ENCODE measurements at places on chromosomes 4 and X.

DNA sequence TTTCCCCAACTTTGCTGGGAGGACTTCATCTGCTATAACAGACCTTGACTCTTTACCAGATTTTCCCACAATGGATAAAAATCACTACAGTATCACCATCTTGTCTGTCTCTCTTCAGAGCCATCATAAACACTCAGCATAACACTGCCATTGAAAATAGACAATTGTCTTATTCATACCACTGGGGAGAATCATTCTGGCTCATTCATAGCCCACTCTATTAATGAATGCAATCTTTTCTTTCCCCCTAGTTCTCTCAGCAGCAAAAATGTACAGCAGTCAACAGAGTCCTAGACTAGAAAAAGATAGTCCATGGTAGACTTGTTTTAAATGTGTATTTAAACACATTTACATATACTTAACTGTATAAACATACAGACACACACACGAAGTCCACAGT is 19.2 kb downstream of the SLC9A7 start:
- no peak for DNase-seq

DNA sequence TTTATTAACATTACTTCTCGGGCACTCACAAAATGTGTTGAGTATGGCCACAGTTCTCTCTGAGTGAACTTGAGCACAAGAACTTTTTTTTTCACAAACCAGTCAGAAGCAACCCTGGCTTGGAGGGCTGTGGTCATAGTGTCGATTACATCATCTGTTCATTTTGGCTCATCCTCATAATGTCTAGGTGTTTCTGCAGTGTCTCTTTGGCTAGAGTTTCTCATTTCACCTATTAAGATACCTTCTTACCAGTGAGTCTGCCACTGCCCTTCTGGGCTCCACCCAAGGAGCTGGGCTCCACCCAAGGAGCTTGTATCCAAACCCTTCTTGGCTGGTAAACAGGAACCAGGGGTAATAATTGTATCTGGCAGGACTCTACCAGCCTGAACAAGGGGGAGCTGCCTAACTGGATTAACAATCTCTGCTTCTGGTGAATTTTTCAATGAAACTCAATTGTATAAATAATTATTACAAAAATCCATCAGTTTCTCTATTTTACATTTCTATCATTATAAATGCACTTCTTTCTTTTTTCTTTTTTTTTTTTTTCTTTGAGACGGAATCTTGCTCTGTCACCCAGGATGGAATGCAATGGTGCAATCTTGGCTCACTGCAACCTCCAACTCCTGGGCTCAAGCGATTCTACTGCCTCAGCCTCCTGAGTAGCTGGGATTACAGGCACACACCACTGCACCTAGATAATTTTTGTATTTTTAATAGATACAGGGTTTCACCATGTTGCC is 667.7 kb upstream of the SLIT2 start:
- DNase-seq, result no peak

DNA sequence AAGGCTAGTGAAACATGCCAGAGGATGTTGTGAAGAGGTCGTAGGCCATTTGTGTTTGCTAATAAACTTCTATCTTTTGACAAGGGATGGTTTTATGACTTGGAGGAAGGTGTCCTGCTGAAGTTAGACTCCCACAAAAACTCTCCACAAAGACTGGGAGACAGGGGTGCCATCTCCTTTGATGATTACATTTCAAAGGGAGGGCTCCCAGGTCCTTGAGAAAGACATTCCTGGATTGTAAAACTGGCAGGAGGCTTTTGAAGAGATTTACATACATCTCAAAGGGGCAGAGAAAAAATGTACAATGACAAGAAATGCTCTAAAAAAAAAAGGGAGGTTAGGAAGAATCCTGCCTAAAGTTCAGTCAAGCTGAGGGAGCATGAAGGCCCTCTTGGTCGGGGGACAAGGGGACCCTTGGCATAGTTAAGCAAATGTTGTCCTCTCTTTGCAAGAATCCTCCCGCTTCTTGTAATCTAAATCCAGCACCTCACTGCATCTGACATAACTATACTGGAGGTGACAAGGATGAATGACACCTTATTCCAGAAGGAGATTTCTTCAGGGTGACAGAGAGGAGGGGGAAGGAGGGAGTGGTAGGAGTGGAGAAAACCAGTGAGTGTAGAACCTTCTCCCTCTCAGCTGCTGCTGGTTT is 41.1 kb upstream of the MGST2 start:
- no peak for DNase-seq

DNA sequence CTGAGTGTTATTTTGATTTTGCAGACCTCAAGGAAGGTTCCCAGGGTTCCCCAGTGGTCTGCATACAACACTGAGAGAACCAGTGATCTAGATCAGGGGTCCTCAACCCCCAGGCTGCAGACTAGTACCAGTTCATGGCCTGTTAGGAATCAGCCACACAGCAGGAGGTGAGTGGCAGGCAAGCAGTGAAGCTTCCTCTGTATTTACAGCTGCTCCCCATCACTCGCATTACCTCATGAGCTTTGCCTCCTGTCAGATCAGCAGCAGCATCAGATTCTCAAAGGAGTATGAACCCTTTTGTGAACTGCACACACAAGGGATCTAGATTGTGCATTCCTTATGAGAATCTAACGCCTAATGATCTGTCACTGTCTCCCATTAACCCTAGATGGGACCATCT is 28.5 kb downstream of the EDNRA start:
- no peak for DNase-seq

DNA sequence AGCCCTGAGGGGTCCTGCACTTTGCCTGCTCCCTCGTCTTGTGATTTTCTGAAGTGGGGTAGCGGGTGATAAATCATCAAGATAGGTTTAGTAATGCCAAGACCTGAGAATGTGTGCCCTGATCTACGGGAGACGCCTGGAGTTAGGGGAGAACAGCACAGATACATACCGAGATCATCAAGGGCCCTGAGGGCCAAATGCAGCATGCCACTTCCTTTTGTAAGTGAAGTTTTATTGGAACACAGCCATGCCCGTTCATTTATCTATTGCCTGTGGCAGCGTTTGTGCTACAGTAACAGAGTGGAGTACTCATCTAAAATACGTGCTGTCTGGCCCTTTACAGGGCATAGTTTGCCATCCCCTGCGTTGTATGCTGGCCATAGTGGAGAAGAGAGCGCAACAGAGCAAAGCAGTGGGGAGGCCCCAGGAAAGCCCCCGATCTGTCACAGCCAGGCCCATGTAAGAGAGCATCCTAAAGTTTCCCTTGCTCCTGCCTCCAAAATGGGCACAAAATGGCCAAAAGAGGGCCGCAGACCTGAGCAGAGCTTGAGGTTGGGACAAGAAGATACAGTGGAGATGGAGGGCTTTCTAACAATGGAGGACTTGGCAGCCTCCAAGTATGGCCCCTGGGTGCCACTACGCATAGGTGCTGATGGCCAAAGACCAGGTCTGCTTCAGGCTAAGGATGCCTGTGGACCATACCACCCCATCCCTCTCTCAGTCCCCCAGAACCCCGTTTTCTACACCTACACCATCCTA is 167.0 kb downstream of the SMIM20 start:
- DNase-seq, result no peak

DNA sequence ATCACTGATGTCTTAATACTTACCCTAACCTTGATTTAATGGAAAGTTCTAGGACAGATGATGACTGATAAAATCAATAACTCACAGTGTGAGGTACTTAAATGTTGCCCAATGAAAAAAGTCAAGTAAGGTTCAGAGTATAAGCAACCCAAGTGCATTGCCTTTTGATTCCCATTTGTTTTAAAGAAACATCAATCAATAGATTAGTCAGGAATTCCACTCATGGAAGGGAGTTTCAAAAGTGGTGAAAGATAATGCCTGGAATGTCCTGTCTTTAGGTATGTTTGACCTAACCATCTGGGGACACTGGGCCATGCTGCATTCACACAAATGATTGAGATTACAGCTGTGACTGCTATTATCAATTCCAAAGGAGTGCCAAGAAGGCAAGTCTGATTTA is 259.7 kb downstream of the PPARGC1A start:
- DNase-seq, result no peak

DNA sequence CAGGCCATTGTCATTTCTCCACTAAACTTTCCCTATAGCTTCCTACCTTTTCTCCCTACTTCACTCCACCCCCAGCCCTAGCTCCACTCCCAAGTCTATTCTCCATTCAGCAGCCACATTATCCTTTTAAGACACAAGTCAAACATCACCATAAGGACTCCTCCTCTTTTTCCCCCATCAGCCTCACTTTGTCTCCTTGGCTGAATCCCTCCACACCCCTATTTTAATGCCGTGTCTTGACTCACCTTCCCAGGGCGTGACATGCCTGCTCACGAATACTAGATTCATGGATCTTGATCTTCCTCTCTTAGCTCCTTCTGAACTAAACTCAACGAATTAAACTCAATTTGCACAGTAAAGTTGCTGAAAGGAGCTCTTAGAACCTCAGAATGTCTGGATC is 281.9 kb downstream of the PTTG2 start:
- DNase-seq, result no peak

GRCh38 chr4:117664706-117665444 is 369.4 kb upstream of the NDST3 start:
- no peak for DNase-seq

DNA sequence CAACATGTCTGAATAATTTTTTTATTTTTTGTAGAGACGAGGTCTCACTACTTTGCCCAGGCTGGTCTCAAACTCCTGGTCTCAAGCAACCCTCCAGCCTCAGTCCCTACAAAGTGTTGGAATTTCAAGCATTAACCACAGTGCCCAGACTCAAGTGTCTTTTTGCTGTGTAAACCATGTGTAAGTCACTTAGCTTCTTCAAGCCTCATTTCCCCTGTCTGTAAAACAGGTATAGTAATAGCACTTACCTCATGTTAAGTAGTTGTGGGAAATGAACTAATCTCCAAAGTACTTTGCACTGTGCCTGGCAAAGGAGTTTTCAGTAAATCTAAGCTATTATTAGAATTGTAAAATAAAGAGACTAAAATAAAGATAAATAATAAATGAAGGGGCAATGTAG is 35.7 kb downstream of the STBD1 start:
- DNase-seq, result no peak

DNA sequence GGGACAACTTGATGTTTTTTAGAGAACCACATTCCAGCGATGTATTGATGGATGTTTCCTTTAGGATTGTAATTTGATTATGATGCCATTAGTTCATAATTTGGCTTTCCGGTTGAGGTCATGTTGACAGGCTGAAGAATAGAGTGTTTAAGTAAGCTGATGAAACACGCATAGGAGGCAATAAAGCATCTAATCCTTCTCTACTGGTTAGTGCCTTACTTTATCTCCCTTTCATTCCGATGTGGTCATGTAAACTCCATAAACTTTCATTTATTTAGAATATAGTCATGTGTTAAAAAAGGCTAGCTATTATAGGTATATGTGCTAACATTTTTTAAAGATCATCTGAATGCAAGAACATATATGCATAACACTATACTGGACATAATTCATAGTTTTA is 15.0 kb downstream of the FRMPD4 start:
- DNase-seq, result no peak

- no peak for DNase-seq
Measured at GRCh38 chr4:83262682-83263081, 21.9 kb downstream of the COQ2 start.

GRCh38 chr4:169033660-169034059 is 23.6 kb upstream of the CBR4 start:
- no peak for DNase-seq

DNA sequence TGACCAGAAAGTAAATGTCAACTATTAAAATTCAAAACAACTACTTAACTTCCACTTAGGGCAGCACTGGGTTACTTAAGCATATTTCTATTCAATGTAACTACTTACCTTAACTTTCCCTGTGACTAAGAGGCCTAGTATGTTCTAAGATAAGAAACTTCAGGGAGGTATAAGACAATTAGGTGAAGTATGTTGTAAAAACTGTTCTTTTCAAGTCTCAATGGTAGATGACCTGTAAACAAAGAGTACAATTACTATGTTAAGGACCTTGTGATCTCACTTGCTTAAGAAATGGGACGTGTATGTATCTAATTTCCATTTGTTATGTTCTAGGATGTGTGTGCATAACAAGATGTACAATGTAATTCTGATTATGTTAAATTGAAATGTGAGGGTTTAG is 960.5 kb downstream of the CCSER1 start:
- DNase-seq, result no peak

DNA sequence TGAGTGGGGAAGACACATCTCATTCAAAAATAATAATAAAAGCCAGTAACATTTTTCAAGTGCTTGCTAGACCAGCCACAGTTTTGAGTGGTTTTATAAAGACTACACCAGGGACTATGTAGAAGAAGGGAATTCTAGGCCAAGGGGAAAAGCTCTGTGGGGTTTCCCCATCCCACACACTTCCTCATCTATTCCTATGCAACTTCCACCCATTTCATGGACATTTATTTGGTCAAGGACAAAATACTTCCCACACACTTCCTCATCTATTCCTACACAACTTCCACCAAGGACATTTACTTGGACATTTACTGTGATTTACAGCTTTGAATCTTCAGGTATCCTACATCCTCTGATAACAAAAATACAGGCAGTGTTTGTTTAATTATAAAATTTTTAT is 86.5 kb upstream of the KLF3 start:
- no peak for DNase-seq

- no peak for DNase-seq
Measured at GRCh38 chr4:110630688-110631402, 8.0 kb upstream of the PITX2 start.

DNA sequence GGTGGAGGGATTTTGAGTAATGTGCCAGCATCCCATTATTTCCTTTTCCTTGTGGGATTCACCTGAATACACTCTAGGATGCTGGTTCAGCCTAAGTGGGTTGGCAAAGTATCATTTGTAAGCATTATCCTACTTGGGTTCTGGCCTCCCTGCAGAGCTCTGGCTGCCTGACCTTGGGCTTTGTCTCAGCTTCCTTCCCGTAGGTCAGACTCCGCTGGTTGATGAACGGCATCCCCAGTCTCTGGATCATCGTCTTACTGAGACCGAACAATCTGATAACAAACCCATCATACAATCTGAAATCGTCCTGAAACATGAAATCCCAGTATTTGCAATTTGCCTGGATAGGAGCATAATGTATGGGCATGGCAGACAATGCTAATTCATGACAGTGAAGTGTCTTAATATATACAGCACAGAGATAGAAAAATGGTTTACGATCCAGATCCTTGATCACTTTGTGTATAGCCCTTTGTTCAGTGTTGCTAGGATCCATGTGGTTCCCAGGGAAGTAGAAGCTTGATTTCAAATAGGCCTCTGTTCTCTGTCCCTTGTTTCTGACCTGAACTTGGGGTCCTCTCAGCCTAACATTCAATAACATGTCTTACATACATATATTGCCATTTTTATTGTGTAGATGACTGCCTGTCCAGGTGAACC is 5.5 kb downstream of the MID2 start:
- no peak for DNase-seq

GRCh38 chr4:113620032-113620431 is 141.5 kb downstream of the CAMK2D start:
- no peak for DNase-seq

- DNase-seq, result no peak
Measured at GRCh38 chr4:10003666-10004065, 17.6 kb downstream of the SLC2A9 start.

- DNase-seq, result no peak
Measured at GRCh38 chr4:173038192-173038896, 130.3 kb upstream of the GALNT7 start.

- DNase-seq, result no peak
Measured at GRCh38 chr4:4328840-4329239, 38.8 kb downstream of the ZBTB49 start.

Measured in CD4-positive, alpha-beta T cell treated with Interferon alpha-2 for 1 hour (primary cell).